KG1 (cell line): ENCODE measurements at places on chromosomes 2 and 18.

- peak; percentile 34 for DNase-seq
These were observed 583 bp downstream of the CERS6 start for GRCh38 chr2:168456521-168457189.

GRCh38 chr2:13921245-13921644, 711.3 kb upstream of the LRATD1 start:
- no peak for DNase-seq

DNA sequence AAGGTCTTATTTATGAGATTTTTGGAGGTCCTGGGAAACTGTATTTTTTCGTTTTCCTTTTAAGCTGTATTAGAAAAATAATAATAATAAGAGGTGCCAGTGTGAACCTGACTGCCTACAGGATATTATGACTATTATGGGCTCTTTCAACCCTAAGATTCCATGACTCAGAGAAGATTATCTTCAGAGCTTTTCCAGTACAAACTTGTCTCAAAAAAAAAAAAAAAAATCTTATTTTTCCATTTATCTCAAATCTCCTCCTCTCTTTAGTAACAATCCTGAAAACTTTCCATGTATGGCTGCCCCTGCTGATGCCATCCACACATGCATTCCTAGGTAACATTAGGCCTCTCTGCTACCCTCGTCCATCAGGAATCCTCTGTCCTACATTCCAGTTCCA, 36.7 kb upstream of the RPE start:
- DNase-seq: no peak

GRCh38 chr18:30970196-30970816, 72.2 kb downstream of the DSC3 start:
- DNase-seq: peak; percentile 20

DNA sequence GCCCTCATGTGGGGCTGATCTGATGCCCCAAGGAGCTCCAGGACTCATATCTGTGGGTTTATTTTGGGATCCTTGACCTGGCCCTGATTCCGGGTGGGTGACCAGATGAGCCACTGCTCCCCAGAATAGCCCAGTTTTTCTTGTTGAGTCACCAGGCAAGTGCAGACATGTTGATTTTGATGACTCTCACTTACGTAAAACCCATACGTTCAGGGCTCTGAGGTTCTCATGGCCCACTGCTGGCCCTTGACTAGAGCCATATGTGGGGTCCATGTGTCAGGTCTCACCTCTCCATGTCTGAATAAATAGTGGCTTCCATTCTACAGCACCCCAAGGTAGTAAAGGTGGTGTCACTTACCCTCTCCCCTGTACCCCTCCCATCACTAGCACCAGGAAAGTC, 41.9 kb downstream of the CDC42EP3 start:
- DNase-seq: no peak

- peak; percentile 33 for DNase-seq
These were observed 71.1 kb downstream of the DSC3 start for GRCh38 chr18:30971338-30971956.

GRCh38 chr2:207812058-207812725, 42.5 kb upstream of the FZD5 start:
- no peak for DNase-seq

DNA sequence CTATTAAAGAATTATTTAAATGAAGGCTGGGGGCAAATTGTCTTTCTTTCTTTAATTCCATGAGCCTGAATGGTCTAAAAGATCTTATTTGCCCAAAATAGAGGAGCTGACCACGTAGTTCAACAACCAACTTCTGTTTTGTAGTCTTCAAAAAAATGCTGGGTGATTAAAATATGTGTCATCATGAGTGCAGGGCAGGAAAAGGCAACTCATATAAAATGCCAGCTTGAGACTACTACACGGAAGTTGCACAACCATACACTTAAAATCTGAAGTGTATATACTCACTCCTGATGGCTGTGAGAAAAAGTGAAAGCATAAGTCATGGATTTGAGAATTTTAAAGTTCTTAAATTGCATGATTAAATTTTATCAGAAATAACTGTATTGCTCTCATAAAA, 210.9 kb downstream of the DYM start:
- no peak for DNase-seq

- no peak for DNase-seq
These were observed 253.8 kb downstream of the ALPK2 start for GRCh38 chr18:58375051-58375450.

DNA sequence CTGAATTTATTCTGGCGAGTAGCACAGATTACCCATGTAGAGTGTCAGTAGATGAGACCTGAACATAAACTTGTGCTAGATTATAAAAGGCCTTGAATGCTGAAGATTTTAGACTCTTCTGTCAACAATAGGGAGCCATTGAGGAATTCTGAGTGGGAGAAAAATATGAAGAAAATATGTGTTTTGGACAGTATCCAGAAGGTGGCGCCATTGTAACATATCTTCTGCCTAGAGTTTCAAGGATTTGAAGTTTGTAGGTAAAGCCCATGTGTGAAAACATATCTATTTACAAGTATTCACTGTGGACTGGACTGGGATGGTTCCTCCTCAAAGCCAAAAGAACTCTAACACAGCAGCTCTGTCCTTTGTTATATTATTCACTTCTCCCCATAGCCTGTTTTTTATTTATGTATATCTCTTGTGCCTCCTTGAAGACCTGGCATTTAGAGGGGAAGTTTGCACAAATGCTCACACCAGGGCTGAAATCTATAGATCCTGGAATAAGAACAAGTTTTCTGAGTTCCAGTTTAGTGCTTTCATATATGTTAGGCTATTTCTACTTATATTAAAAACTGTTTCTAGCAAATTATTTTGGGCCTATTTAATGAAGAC, 124.9 kb downstream of the RDH14 start:
- DNase-seq: no peak

- no peak for DNase-seq
These were observed 3.6 kb upstream of the SH2D6 start for GRCh38 chr2:85414761-85415553.

- DNase-seq: no peak
These were observed 246.1 kb upstream of the ST6GAL2 start for GRCh38 chr2:107132070-107132469.

- no peak for DNase-seq
These were observed 37.7 kb downstream of the BCL11A start for GRCh38 chr2:60515721-60516226.

GRCh38 chr18:55243255-55243654, 284.0 kb upstream of the CCDC68 start:
- DNase-seq: no peak

DNA sequence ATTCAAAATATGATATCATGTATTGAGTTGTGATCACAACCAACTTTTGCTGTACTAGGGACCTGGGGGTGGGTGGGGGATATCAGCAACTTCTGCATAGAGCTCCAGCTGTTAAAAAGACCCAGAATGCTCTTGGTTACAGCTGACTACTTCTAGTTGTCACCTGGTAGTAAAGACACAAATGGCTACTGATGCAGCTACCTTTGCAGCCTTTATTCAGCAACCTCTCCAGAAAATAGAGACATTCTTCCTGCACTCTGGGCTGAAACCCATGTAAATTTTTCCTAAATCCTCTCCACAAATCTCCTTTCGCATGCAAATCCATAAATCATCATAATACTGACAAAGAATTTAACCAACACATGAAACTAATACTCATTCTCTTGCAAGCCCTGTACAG, 238.3 kb downstream of the TCF4 start:
- DNase-seq: no peak

- DNase-seq: no peak
These were observed 237.5 kb downstream of the DSEL start for GRCh38 chr18:67278984-67279383.

DNA sequence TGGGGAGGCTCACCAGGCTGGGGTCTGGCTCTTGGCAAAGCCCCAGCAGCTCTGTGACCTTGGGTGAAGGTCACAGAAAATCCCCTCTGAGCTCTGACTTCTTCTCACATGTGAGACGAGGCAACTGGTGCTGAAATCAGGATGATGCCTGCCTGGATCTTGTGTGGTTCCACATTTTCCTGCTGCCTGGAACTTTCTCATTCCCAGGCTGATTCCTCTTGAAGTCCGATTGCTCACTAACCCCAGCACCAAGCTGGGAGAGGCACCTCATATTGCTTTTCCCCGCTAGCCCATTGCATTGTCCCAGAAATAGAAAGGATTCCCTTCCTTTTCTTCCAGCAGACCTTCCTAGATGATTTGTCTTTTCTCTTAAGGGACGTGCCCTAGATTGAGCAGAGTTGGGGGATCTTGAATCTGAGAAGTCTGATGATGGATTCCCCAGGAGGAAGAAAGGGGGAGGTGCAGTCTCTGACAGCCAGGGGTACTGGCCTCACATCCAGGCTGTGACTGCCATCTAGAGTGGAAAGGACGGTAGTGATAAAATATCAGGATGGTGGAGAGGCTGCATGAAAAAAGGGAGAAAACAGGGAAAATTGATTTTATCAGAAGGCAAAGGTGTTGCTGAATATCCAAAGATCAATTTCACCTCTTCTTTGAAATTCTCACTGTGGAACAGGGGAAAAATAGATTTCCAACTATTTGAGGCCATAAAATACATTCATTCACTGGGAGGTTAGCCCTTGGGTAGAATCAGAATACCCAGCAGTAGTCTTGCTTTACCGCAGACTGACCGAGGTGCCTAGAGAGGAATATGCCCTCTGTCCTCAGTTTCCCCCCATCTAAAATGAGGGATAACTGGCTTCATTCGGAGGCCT, 96.3 kb downstream of the FAM210A start:
- DNase-seq: peak; percentile 2

- DNase-seq: no peak
These were observed 156.9 kb downstream of the COL4A4 start for GRCh38 chr2:227007148-227007547.

DNA sequence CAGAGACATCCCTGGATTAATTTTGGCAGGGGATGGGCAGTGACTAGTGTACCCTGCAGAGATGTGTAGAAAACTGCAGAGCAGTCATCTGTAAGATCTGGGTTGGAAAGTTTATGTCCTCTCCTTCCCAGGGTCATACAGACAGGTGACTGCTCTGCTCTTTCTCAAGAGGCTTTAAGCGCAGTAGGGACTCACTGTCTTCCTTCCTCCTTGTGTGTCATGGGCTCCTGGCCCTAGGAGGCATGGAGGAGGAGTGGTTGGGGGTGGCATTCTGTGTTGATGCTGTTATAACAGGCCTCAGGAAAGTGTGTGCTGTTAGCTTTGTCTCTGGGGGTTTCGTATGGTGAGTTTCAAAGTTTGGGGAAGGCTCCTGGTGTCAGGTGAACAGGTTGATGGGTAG, 130.5 kb upstream of the MGAT5 start:
- no peak for DNase-seq

DNA sequence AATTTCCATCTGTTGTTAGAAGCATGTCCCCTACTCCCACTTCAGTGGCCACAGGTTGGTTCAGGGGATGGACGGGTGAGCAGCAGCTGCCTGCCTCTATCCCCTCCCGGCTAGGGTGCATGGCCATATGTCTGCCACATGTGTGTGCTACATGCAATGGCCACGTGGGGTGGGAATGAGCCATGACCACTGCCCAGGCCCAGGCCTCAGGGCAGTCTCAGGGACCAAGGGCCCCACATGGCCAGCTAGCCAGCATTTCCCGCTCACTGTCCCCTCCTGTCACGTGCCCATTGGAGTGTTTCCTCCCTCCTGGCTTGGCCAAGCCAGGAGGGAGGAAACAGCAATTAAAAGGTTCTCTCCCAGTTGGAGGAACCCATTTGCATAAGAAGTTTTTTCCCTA, 117.1 kb downstream of the KCNS3 start:
- no peak for DNase-seq

DNA sequence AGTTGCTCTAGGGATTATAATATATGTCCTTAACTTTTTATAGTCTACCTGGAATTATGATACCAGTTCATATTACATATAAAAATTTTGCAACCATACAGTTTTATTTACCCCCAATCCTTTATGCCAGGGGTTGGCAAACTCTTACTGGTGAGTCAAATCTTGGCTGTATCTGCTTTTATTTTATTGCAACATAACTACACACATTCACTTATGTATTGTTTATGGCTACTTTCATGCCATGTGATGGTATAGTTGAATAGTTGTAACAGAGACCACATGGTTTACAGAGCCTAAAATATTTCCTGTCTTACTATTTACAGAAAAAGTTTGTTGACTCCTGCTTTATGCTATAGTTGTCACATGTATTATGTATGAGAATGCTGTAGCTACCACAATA, 25.8 kb upstream of the DLX2 start:
- no peak for DNase-seq

DNA sequence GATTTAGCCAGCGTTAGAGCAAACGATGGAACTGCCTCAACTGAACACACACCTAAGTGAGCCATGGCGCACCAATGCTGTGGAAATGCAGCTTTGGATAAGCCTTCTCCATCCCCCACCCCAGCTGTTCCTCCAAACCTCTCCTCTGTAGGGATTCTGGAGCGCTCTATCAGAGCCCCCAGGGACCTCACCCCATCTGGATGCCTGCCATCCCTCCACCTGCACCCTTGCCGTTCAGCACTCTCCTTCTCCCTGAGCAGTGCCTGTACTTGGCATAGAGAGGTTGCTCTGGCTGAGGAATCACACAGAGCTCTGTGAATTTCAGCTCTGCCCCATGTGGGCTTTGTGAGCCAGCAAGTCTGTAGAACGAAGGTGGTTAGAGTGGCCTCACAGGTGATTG, 42.8 kb upstream of the INHBB start:
- no peak for DNase-seq

DNA sequence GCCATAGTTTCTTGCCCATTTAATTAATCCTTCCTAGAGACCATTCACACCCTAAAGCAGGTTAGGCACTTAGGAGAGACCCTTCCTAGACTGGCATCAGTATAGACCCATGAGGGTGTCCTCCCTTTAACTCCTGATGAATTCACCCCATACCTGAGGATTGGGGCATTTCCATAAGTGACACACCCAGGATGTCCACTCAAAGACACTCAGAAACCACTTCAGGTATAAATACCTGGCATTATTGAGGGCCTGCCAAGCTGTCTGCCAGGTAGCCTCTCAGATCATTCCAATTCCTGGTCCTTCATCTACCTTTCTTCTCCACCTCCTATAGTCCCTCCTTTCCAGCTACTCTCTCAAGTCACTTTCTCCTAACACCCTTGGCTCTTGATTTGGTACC, 57.5 kb upstream of the SLC14A2 start:
- DNase-seq: no peak
